ENCODE measurements at places on chromosomes 11 and 22. TPM values are rescaled to one million over a fixed set of nuclear protein-coding genes. Genes with fewer than 3 reads are reported as not detected.
A peak's percentile ranks its signal among the peaks of the same experiment; 100 is the strongest.

GRCh38 chr11:74980634-74981033 is 8.1 kb upstream of the NEU3 start:
- no peak for DNase-seq

- DNase-seq = peak; percentile 20
These were observed 123.9 kb downstream of the CTNND1 start for GRCh38 chr11:57885298-57886050.

DNA sequence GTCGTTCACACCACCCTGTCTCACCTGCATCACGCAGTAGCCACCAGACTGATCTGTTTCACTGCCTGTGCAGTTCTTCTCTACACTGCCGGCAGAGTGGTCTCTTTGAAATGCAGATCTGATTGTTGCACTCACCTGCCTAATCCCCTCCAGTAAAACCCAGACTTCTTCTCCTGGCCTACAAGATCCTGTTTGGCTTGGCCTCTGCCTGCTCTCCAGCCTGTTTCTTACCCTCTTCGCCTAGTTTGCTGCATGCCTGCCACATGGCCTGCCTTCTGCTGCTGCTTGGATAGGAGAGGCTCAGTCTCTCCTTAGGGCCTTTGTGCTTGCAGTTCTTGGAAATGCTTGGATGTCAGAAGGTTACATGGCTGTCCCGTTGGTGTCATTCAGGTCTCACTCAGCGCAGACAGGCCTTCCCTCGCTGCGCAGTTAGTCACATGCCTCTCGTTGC is 42.0 kb downstream of the PACS1 start:
- DNase-seq = no peak

DNA sequence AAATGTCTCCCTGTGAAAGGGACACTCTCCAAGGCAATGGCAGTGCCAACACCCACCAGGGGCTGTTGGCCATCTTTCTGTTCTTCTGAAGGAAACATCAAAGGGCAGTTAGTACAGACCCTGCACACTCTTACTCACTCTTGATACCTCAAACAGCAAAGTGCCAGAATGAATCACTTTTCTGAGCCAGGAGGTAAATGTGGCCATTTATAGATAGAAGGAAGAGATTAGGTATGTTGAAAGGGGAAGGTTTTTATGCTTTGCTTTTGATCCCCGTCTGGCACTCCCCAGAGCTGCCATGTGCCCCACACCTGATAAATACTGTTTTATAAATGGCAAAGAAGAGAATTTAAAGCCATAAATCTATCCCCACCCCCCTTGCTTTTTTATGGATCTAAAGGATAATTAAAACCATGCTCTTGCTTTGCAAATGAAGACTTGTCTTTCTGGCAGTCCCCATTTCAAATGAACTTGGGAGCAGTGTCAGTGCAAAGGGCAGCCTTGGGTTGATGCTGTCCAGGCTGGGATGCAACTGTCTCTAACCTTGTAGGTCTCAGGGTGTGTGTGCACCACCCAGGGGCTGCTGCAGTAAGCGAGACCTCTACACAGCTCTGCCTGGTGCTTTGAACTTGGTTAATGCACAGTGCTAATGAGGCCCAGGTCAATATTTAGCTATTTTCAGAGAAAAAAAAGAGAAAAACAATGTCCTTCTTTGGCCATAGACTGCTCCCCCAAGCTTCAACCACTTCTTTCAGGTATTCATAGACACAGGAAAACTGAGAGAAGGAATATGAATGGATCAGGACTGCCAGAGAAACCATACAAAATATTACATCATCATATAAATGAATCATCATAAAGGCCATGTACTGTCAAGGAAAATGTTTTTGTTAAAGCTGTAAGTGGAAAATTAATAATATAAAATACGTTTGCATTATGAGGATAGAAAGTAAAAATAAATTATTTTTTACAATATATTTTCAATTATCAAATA is 207.5 kb downstream of the ETS1 start:
- no peak for DNase-seq

CDC42BPG gene
- 1.4 TPM for total RNA-seq

ESAM gene
- total RNA-seq = 1.2 TPM
